Naive thymus-derived CD4-positive, alpha-beta T cell (primary cell): ENCODE measurements at places on chromosomes 2 and 18. TPM values are rescaled to one million over a fixed set of nuclear protein-coding genes. Genes with fewer than 3 reads are reported as not detected.

KIF3C gene
- polyA plus RNA-seq: 0.54 TPM

CDK15 gene
- not detected for polyA plus RNA-seq

HPCAL1 gene
- 137 TPM for polyA plus RNA-seq

WIPF1 gene
- 103 TPM for polyA plus RNA-seq

ANKRD62 gene
- not detected for polyA plus RNA-seq

GKN1 gene
- polyA plus RNA-seq: not detected

VIT gene
- not detected for polyA plus RNA-seq

MROH2A gene
- polyA plus RNA-seq: not detected

CD226 gene
- 27.9 TPM for polyA plus RNA-seq

SLC14A1 gene
- 1.4 TPM for polyA plus RNA-seq

ADAM23 gene
- 0.67 TPM for polyA plus RNA-seq

- H3K4me3 ChIP-seq: no peak overlapping the region
- DNase-seq: no peak
- H3K36me3 ChIP-seq: no peaks in the 10 kb centered on the region
Measured at GRCh38 chr2:206876216-206876860, 63.0 kb upstream of the CPO start.

DNA sequence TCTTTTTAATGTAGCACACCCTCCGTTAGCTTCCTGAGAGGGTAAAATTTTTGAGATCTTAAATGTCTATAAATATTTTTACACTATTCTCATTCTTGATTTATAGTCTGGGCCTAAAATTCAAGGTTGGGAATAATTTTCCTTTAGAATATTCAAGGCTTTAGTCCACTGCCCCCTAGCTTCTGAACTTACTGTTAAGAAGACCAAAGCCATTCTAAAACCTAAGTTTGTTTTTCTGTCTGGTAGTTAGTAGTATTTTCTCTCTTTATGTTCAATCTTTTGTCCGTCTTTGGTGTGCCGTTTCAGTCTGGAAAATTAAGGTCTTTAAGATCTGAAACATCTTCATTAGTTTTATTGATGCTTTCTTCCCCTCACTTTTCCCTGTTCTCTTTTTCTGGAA is 14.5 kb downstream of the OSBPL6 start:
- no peaks in the 10 kb centered on the region for H3K36me3 ChIP-seq
- no peak for DNase-seq
- H3K27me3 ChIP-seq: no peaks in the 10 kb centered on the region
- H3K4me3 ChIP-seq: no peak overlapping the region

GRCh38 chr2:16726577-16726976 is 60.9 kb upstream of the CYRIA start:
- no peak for DNase-seq
- H3K27ac ChIP-seq: no peak overlapping the region
- H3K4me3 ChIP-seq: no peak overlapping the region
- H3K4me1 ChIP-seq: no peaks in the 10 kb centered on the region

DNA sequence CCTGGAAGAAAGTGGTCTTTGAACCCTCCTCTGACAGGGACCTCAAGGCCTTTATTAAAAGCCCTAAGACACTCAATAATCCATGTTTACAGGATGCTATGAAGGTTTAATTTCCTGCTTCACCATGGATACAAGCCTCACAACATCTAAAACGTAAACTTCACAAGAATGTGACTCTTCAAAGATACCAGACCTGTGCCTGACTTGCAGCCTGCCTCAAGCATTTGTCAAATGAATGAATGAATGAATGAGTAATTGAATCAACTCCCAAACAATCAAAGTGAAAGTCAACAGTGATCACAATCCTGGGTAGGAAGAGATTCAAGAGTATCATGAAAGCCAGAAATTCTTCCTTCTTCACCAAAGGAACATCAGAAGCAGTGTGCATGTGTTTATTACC is 30.4 kb downstream of the KLF7 start:
- H3K36me3 ChIP-seq: no peaks in the 10 kb centered on the region
- H3K4me3 ChIP-seq: no peak overlapping the region
- H3K4me1 ChIP-seq: peaks cover 38% of the 10 kb centered on the region
- H3K27me3 ChIP-seq: no peaks in the 10 kb centered on the region
- peak; percentile 80 for DNase-seq
- peak overlapping the region; percentile 5 for H3K27ac ChIP-seq

GRCh38 chr2:181300600-181301291 is 156.4 kb upstream of the ITGA4 start:
- peak overlapping the region; percentile 47 for H3K27ac ChIP-seq
- no peaks in the 10 kb centered on the region for H3K36me3 ChIP-seq
- DNase-seq: peak; percentile 71
- no peaks in the 10 kb centered on the region for H3K27me3 ChIP-seq
- H3K4me1 ChIP-seq: peaks cover 43% of the 10 kb centered on the region

GRCh38 chr2:36615222-36615621 is 17.3 kb upstream of the FEZ2 start:
- H3K4me3 ChIP-seq: no peak overlapping the region
- no peaks in the 10 kb centered on the region for H3K36me3 ChIP-seq
- H3K4me1 ChIP-seq: no peaks in the 10 kb centered on the region
- no peak overlapping the region for H3K27ac ChIP-seq
- H3K27me3 ChIP-seq: no peaks in the 10 kb centered on the region
- DNase-seq: no peak

- no peaks in the 10 kb centered on the region for H3K27me3 ChIP-seq
- H3K4me3 ChIP-seq: no peak overlapping the region
- DNase-seq: no peak
Measured at GRCh38 chr2:19297716-19298115, 60.7 kb downstream of the OSR1 start.

GRCh38 chr18:63987743-63988142 is 17.9 kb downstream of the SERPINB8 start:
- H3K4me3 ChIP-seq: no peak overlapping the region
- H3K27ac ChIP-seq: no peak overlapping the region
- no peaks in the 10 kb centered on the region for H3K27me3 ChIP-seq
- peaks cover 30% of the 10 kb centered on the region for H3K36me3 ChIP-seq
- no peaks in the 10 kb centered on the region for H3K4me1 ChIP-seq

- no peak for DNase-seq
- no peaks in the 10 kb centered on the region for H3K27me3 ChIP-seq
- no peaks in the 10 kb centered on the region for H3K36me3 ChIP-seq
- no peaks in the 10 kb centered on the region for H3K4me1 ChIP-seq
- no peak overlapping the region for H3K27ac ChIP-seq
- no peak overlapping the region for H3K4me3 ChIP-seq
Measured at GRCh38 chr2:158221063-158222020, 119.7 kb downstream of the UPP2 start.

- peak overlapping the region; percentile 97 for H3K27ac ChIP-seq
- DNase-seq: peak; percentile 33
- no peaks in the 10 kb centered on the region for H3K27me3 ChIP-seq
- H3K4me3 ChIP-seq: peak overlapping the region; percentile 75
- H3K36me3 ChIP-seq: peaks cover 72% of the 10 kb centered on the region
Measured at GRCh38 chr2:30235008-30235655, 3.8 kb downstream of the LBH start.

DNA sequence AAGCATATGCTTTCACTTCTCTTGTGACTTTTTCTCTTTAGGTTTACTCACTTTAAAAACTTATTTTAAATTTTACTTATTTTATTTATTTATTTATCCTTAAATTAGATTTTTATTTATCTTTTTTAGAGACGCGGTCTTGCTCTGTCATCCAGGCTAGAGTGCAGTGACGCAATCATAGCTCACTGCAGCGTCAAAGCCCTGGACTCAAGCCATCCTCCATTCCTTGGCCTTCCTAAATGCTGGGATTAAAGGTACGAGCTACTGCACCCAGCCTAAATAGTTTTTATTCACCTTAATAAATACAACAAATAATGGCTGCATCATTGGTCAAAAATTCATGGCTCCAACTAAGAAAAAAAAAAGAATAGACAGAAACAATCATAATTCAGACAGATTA is 415.7 kb upstream of the FIGN start:
- no peaks in the 10 kb centered on the region for H3K36me3 ChIP-seq
- no peaks in the 10 kb centered on the region for H3K4me1 ChIP-seq
- no peak for DNase-seq

GRCh38 chr2:106201661-106202060 is 7.6 kb upstream of the UXS1 start:
- no peak for DNase-seq
- H3K4me1 ChIP-seq: peaks cover 5% of the 10 kb centered on the region
- H3K27ac ChIP-seq: no peak overlapping the region

DNA sequence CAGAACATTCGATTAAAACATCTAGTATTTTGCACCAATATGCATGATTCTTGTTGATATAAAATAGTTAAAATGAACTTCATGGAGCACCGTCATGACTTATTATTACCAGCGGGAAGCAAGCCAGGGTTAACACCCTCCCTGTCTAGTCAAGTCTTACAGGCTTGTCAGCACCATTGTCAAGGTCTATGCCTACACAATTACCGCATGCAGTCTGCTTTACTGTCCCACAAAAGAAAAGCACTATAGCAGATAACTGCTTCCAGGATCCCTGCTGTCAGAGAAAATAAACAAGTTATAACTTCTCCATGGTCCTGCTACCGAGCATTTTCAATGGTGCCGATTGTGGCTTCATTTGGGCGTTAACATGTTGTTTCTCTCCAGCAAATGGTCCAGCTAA is 968.0 kb upstream of the FAM98A start:
- no peaks in the 10 kb centered on the region for H3K36me3 ChIP-seq
- no peaks in the 10 kb centered on the region for H3K4me1 ChIP-seq
- no peak overlapping the region for H3K4me3 ChIP-seq
- H3K27ac ChIP-seq: no peak overlapping the region
- no peaks in the 10 kb centered on the region for H3K27me3 ChIP-seq

DNA sequence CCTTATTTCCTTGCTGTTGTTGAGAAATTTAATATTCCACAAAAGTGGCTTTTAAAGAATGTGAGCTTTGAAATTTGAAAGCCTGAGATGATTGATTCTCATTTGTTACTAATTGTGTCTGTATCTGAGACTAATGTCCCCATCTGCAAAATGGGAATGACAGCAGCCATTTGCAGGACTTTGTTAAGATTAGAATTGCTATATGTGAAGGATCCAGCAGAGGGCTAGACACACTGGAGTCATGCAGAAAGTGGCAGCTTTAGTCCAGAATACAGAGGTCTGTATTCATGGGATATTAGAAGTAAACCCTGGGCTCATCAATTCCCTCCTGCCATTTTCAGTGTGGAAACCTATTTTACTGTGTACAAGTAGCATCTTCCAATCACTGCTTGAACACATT is 296.5 kb upstream of the GYPC start:
- H3K27me3 ChIP-seq: no peaks in the 10 kb centered on the region
- H3K4me1 ChIP-seq: no peaks in the 10 kb centered on the region
- H3K4me3 ChIP-seq: no peak overlapping the region
- no peaks in the 10 kb centered on the region for H3K36me3 ChIP-seq
- H3K27ac ChIP-seq: no peak overlapping the region
- no peak for DNase-seq

GRCh38 chr2:126795656-126796055 is 103.0 kb upstream of the TEX51 start:
- H3K36me3 ChIP-seq: no peaks in the 10 kb centered on the region
- no peaks in the 10 kb centered on the region for H3K4me1 ChIP-seq
- no peak overlapping the region for H3K27ac ChIP-seq
- H3K4me3 ChIP-seq: no peak overlapping the region
- H3K27me3 ChIP-seq: no peaks in the 10 kb centered on the region
- no peak for DNase-seq

DNA sequence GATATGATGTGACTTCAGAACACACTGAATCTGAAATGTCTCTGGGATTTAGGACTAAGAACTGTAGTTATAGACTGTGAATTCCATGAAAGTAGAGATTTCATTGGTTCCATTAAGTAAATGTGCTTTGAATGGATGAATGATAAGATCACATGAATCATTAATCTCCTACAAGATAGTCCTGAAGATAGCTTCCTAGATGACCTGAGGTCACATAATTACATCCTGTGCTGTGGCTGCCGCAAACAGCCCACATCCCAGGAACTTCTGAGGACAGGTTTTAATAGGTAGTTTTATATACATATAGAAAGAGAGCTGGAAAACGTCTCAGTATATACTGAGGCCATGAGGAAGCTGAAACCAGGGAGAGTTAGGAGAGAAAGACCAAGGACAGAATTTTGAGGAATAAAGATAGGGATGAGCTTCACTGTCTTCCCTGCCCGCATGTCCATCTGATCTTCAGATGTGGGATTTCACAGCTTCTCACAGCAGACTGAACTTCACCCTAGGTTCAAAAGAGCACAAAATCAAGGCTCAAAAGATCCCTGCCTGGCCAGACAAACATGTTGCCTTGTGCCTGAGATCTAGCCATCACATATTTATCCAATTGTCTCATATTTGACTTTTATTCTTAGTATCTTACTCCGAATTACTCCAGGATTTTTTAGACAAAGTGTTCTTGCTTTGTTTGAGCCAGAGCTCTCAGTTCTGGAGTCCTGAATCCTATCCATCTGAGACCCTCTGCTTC is 188.2 kb downstream of the IRS1 start:
- DNase-seq: no peak
- no peak overlapping the region for H3K4me3 ChIP-seq
- H3K4me1 ChIP-seq: no peaks in the 10 kb centered on the region
- no peaks in the 10 kb centered on the region for H3K27me3 ChIP-seq
- H3K36me3 ChIP-seq: no peaks in the 10 kb centered on the region

- H3K4me1 ChIP-seq: no peaks in the 10 kb centered on the region
- H3K27ac ChIP-seq: no peak overlapping the region
- H3K4me3 ChIP-seq: no peak overlapping the region
- H3K36me3 ChIP-seq: no peaks in the 10 kb centered on the region
Measured at GRCh38 chr2:241563981-241564595, 5.5 kb downstream of the BOK start.
